NCI-H524 (cell line): ENCODE measurements at places on chromosomes 5 and 9.

GRCh38 chr5:135276151-135276550 is 122.9 kb downstream of the MACROH2A1 start:
- DNase-seq: no peak

DNA sequence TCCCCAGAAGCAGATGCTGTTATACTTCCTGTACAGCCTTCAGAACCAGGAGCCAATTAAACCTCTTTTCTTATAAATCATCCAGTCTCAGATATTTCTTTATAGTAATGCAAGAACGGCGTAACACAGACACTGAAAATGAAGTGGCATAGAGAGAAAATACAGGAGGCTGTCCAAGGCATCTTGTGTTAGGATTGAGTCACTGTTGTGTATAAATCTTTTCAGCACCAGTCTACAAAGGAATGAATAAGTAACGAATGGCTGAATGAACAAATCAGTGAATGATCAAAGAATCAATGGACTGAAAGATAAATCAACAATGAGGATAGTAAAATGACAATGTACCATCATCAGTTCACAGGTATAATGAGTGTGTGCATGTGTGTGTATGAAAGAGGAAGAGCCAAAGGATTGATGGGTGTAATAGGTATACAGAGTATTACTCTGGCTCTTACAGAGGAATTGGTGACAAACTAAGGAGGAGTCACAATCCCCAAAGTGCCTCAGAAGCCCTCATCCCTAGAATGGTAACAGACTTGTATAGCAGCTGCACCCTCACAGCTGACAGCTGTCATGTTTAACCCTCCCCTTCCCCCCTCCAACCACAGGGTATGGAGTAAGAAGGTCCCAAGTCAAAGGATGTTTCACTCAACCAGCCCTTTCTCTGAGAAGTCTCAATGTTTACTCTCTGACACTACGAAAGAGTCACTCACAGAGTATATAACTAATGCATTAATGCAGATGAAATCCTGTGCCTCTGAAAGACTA is 29.8 kb upstream of the MIER3 start:
- DNase-seq: peak; percentile 4

DNA sequence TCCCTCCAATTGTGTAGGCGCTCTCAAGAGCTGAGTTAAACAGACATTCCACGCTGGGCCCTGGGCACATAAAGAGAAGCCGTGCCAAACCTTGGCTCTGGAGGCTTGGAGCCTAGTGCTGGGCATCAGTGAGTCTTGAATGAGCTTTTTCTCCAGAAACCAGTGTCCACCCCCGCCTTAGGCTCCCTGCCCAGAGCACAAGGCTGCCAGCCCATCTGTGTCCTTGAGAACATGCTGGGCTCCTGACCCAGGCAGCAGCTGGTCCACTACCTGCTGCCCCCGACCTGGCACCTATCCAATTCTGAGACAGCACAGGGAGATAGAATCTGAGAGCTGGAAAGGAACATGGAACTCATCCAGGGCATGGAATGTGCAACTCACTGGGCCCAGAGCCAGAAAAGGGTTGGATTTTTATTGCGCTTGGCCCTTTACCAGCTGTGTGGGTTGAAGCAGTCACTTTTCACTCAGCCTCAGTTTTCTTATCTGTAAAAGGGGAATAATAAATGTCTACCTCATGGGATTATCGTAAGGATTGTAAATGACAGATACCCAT is 92.4 kb upstream of the CPLX2 start:
- peak; percentile 69 for DNase-seq

DNA sequence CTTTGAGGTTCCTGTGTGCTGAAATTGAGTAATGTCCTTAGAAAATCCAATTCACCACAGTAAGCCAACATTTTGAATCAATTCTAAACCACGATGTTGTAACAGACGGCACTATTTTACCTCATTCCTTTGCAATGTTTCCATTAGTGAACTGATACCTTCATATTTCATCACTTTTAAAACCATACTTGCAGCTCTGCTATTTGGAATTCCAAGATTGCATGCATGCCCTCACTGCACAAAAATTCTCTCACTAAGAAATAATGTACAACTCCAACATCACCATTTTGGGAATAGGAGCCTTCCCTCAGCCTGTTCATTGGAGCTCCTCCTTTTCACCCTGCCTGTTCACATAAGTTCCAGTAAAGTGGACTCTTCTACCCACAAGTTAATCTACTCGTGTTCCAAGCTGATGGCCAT is 74.8 kb upstream of the TGFBR1 start:
- no peak for DNase-seq

DNA sequence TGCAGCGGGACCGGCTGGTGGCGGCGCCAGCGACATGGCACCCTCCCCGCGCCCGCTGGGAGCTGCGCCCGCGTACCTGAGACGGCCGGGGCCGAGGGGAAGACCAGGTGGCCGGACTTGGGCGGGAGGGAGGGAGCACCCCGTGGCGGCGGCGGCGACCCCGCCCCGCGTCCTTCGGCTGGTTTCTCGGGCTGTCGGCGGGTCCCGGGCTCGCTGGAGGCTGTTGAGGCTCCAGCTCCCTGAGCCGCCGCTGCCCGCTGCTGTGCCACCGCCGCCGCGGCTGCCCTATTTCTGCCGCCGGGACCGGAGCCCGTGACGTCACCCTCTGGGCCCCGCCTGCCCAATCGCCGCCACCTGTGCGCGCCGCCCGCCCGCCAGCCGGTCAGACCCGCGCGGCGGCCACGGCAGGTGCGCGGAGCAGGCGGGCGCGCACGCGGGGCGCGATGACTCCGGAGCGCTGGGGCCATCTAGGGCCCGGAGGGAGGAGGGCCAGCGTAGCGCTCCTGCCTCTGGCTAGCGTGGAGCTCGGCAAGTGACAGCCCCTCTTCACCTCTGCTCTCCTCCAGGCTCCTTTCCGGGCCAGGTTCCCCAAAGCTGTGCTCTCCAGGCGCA is at the start of gene FSTL4:
TSS of gene FSTL4 (minus strand) at position 293 of the 612 bp plus-strand sequence.
- DNase-seq: peak; percentile 77

DNA sequence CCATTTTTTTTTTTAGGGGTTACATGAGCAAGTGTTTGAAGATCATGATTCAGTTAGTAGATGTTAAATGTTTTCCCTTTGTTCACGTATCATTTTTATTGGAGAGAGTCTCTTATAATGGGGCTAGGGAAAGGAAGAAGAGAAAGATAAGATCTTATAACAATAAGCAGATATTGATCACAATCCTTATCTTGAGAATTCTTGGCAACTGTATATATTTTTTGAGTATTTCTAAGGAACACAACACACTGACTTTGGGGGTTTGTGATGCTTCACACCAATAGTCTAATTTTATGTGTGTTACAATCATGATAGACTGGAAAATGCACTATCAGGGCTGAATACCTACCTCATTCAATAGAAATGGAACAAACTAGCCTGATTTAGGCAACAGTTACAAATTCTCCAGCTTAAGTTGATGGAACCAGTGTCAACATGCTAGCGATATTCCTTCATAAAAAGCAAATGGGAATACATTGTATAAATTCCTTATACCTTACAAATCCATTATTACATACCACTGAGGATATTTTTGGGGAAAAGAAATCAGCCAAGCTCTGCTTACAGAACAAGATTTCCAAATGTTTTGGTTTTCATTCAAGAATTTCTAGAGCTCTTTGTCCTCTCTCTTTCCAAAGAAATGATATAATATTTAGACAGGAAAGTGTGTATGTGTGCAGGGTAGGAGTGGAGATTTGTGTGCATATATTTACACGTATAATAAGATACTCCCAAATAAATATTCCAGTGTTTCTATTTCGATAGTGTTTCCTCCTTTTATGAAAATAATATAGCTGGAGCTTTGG is 41.5 kb downstream of the SVEP1 start:
- no peak for DNase-seq

- no peak for DNase-seq
These were observed 809 bp downstream of the MCCC2 start for GRCh38 chr5:71587766-71588532.

DNA sequence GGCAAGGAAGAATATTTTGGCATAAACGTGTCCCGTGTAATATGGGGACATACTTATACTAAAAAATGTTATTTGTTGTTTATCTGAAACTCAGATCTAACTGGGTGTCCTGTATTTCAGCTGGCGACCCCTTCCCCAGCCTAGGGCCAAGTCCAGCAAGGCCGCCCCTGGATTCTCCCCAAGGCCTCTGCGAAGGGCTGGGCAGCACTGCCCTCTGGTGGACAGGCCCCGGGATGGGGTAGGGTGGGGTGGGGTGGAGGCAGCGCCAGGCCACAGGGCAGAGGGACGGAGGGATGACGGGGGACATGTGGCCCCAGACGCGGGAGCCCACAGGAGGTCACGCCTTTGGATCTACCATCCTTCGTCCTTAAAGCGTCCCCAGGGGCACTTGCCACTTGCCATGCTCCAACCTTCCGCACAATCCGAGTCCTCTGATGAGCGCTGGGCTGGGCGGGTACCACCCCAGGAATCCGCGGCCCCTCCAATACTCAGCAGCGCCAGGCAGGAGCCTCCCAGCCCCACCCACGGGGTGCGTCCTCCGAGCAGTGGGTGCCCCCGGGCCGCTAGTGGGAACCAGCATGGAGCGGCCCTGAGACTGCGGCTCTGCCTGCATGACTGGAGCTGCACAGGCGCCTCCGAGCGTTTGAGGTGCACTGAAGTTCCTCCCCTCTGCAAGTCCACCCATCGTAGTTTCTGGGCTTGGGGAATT is 7.1 kb upstream of the AGPAT2 start:
- no peak for DNase-seq
